ENCODE measurements at places on chromosomes 7 and 10.

DNA sequence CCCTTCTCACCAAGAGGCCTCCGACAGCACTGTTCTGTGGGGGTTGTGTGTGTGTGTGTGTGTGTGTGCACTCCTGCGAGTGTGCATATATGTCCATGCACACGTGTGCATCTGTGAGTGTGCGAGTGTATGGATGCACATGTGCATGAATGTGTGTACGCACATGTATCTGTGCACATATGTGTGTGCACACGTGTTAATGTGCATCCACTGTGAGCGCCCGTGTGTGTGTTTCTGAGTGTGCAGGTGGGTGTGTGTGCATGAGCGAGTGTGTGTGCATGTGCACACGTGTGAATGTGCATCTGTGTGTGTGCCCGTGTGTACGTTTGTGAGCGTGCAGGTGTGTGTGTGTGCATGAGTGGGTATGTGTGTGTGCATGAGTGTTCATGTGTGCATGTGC is 48.5 kb upstream of the FOXL3 start:
- no peak for DNase-seq

- no peak for DNase-seq
Measured at GRCh38 chr7:116395141-116395791, 104.3 kb upstream of the CAV2 start.

DNA sequence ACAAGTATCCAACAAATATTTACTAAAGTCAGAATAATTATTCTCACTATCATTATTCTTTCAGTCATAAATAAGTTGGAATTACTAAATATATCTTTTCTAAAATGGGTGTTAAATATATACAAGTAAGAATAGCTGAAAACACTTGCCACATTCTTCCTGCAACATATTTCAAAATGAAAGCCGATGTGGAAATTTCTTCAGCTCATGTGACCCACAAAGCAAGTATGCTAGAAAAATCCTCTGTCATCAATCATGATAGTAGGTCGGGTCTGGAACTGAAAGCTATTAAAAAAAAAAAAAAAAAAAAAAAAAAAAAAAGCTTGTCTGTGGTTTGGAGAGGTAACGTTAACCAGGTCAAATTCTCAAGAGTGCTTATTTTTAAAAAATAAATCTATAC is 344.7 kb downstream of the NEBL start:
- no peak for DNase-seq

- no peak for DNase-seq
Measured at GRCh38 chr7:19397911-19398310, 252.7 kb upstream of the FERD3L start.

- peak; percentile 63 for DNase-seq
Measured at GRCh38 chr10:75294866-75295701, 59.3 kb upstream of the COMTD1 start.

DNA sequence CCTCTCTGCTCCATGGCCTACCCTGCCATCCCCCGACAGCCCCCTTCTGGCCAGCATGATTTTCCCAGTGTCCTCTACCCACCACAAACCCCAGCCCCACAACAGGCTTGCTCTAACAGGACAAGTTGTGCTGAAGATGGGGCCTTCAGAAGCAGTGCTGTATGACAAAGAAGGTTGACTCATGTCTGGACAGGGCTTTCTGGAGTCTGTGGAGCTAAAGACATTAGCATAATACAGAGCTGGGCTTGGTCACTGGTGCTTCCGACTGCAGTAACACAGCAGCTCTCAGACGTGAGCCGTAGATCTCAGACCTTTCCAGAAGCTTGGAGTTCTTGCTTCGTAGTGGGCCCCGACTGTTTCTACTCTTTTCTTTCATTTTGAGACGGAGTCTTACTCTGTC is 100.5 kb downstream of the GTF2IRD1 start:
- no peak for DNase-seq

- no peak for DNase-seq
Measured at GRCh38 chr7:91835826-91836368, 44.6 kb downstream of the MTERF1 start.

DNA sequence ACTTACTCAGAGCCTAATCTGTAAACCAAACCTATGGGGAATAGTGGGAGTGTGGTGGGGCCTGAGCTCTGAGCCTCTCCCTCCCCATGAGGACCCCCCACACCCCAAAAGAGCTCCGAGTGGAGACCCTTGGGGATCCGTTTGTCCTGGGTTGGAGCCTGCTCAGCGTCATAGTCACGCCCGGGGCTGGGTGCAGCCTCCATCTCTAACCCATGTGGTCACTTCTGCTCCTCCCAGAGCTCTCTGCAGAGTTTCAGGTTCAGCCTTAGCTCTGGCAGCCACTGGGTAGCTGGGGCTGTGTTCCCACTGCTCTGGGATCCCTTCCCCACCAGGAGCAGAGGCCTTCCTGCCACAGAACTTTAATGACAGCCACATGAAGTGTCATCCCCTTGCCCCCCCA is 25.9 kb downstream of the PFKFB3 start:
- DNase-seq = no peak

DNA sequence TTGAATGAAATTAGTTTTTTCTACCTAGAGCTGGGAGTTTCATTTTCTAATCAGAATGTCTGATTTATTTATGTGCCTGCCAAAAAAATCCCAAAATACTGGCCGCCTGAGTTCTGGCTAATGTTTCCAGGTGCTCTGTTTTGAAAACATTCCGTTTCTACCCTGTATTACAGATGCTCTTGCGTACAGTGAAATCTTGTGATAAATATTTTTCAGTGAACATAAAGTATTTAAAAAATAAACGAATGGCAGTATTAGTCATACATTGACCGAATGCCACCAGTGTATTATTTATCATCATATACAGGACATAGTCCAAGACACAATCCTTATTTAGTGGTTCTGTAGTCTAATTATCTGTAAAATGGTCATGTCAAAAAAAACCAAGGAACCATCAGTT is 102.8 kb downstream of the KAT6B start:
- DNase-seq = no peak

GRCh38 chr7:111292026-111292470 is 201.1 kb downstream of the LRRN3 start:
- no peak for DNase-seq

DNA sequence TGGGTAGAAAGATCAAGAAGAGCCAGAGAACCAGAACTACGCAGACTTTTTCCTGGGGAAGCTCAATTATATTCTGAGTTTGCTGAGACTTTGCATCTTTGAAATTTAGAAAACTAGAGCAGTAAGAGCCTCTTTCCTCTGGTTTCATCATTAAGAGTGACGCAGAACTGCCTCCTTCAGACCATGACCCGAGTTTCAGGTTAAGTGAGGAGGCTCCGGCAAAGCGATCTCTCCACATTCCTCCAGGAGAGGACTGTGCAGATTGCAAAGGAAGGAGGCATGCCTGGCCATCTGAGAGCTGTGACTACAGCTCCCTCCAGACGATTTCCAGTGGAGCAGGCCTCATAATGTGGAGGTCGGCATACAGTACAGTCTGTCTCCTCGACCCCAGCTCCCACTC is 115.8 kb upstream of the LANCL2 start:
- no peak for DNase-seq

DNA sequence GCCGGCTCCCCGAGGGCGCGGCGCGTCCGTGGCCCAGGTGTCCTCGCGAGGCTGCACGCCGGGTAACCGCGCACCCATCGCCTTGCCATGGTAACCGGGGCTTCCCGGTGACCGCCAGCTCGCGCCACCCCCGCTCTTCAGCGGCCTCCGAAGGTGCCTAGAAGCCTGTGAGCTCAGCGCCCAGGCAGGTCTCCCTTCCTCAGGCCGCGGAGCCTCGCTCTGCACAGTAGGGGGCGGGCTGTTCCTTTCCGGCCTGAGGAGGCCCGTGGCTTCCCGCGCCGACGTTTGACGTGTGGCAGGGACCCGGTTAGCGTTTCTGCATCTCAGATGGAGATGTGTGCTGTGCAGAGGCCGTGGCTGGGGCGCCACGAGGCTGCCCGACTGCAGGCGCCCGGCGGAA is 117.1 kb downstream of the DYNC2I1 start:
- DNase-seq = peak; percentile 67

DNA sequence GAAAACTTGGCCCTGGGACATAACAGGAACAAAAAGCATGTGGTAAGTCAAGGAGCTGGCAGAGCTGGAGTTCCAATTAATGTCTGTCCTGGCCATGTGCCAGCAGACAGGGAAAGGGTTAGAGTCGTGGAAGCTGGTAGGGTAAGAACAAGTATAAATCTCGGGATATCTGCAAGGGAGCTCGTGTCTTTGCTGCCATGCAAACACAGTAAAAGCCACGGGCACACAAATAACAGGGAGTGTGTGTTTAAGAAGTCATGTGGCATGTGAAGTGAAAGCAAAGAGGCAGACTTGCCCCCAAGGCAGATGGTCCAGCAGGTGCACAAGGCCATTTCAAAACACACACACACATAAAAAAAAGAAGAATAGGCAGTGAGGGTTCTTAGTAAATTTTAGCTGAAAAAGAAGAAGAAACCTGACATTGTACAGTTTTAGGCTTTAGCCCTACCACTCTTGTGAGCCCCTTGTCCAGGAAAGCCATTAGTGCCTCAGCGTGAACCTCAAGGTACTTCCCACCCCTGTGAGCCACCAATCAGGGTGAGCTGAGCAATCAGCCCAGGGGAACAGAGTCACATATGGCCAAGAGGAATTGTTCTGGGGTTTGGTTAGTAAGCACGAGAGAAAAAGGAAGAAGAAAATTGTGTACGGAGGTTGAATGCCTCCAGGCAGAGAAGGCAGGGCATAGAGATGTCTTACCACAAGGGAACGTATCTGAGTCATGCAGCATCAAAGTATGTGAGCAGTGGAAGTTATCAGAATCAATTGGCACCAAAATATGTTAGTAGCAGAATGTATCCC is 32.8 kb upstream of the ARHGAP12 start:
- DNase-seq = no peak

DNA sequence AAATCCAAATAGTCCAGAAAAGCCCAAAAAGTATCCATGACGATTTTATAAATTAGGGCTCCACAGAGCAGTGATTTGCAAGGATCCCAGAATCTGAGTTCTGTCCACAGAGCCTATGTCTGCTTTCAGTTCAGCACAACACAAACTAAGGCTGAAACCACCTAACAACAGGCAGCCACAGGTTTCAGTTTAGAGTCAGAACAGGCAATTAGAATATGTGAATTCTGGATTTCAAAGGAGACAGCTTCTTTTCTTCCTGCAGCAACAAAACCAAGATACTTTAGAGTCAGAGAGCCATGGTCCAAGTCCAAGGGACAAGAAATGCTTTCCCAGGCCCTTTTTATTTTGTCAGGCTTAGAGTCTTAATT is 23.6 kb downstream of the IFIT3 start:
- no peak for DNase-seq

GRCh38 chr7:3106361-3106826 is 62.7 kb upstream of the CARD11 start:
- peak; percentile 45 for DNase-seq

- no peak for DNase-seq
Measured at GRCh38 chr7:27151931-27152815, at the start of gene HOXA3. TSS of gene HOXA3 (minus strand) at chr7:27152583. CDS start at chr7:27110640, 41,943 bp downstream.

DNA sequence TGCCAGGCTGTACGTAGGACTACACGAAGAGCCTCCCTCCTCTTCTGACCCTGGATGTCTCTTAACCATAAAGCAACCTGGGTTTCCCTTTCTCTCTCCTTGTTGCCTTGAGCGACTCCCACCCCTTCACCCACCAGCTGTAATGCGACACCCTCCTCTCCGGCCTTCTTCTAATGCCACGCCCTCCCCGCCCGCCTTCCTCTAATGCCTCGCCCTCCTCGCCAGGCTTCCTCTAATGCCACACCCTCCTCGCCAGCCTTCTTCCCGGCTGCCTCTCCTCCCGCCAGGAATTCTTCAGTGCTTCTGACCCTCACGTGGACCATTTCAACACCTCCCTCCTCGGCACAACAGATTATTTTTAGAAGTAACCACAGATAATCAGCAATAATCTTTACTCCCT is 348.5 kb upstream of the SHH start:
- DNase-seq = no peak
